ENCODE measurements at places on chromosomes 16 and 17. TPM values are rescaled to one million over a fixed set of nuclear protein-coding genes. Genes with fewer than 3 reads are reported as not detected.

RGS9 gene
- 1.9 TPM for total RNA-seq

MAF gene
- total RNA-seq: 17.4 TPM

NOXO1 gene
- total RNA-seq: not detected

KRTAP2-3 gene
- not detected for total RNA-seq

EMP2 gene
- not detected for total RNA-seq

TPPP3 gene
- not detected for total RNA-seq

GRCh38 chr16:31734265-31734664 lies 139.3 kb upstream of the ZNF267 start:
- H3K4me1 ChIP-seq: peaks cover 7% of the 10 kb centered on the region
- no peaks in the 10 kb centered on the region for H3K27me3 ChIP-seq
- peaks cover 86% of the 10 kb centered on the region for H3K36me3 ChIP-seq
- H3K4me3 ChIP-seq: no peak overlapping the region
- DNase-seq: no peak

DNA sequence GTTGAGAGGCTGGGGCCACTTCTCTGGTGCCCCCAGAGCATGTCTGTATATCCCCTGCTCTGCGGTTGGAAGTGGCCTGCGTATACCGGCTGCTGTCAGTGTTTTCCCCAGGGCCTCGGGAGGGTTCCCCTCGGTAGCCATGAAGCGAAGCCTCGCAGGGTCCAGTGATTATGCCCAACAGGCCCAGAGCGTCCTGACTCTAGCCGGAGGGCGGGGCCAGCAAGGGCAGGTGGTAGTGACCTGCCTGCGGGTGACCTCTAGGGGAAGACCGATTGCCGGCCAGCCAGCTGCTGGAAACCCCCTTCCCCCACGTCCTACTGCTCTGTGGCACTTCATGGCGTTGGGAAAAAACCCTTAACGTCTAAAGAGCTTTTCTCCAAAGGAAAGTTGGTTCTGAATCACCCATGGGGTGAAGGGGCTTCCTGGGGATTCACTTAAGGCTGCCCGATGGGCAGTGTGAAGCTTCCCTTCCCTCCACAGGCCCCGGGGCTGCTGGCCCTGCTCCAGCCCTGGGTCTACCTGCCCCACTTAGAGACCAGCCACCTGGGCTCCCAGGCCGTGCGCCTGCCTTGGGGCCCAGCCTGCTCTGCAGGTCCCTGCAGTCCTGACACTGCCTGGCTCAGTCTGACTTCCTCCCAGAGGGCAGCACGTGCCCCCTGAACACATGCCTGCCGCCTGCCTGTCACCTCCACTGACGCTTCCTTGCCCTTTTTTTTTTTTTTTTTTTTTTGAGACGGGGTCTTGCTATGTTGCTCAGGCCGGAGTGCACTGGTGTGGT lies 72.8 kb downstream of the SOCS1 start:
- H3K27me3 ChIP-seq: no peaks in the 10 kb centered on the region
- H3K36me3 ChIP-seq: peaks cover 18% of the 10 kb centered on the region
- H3K27ac ChIP-seq: peak overlapping the region; percentile 84

DNA sequence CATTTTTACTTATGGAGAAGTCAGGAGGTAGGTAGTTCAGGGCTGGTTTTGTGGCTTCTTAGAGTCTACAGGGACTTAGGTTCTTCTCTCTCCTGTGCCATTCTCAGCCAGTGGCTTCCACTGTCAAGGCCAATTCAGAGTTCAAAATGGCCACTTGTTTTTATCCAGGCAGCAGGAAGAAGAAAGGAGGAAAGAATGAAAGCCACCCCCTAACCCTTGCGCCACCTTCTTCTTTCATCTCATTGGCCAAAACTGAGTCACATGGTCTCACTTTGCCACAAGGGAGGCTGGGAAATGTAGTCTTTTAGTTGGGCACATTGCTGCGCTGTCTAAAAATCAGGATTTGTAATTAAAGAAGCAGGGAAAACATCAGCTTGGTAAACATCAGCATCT lies 60.8 kb upstream of the MED9 start:
- H3K36me3 ChIP-seq: no peaks in the 10 kb centered on the region
- H3K27me3 ChIP-seq: peaks cover 1% of the 10 kb centered on the region
- DNase-seq: peak; percentile 51
- peak overlapping the region; percentile 78 for H3K27ac ChIP-seq

GRCh38 chr17:73430848-73431247 lies 119.0 kb upstream of the CDC42EP4 start:
- no peak overlapping the region for H3K27ac ChIP-seq
- peak; percentile 49 for DNase-seq
- no peak overlapping the region for H3K4me3 ChIP-seq
- no peaks in the 10 kb centered on the region for H3K36me3 ChIP-seq
- H3K4me1 ChIP-seq: peaks cover 9% of the 10 kb centered on the region

DNA sequence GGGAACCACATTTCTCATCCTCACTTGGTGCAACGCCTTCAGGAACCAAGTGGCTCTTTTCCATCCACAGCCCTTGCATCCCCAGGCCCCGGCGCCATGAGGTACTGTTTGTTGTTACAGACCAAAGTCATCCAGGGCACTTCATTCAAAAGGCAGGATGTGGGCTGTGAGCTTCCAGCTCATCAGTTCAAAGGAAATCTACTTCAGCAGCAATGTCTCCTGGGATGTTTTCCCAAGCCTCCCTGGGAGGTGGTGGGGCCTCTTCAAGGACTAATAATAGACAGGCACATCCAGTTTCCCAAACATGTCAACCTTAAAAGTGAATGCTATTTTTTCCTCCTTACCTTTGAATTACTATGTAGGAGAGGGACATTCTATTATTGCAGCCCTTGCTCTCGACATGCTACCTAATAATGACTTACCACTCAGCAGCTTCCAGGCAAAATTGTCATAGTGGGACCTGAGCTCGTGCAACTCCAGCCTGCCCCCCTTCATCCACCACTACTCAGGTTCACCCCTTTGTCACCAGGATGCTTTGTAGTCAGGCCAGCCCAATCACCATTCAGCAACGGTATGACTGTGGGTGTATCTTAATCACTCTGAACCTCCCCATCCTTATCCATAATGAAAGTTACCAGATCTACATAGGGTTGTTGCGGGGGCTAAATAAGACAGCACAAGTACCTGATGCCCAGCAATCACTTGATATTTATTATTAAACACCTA lies 1.7 kb upstream of the PRKCB start:
- H3K4me1 ChIP-seq: peaks cover 34% of the 10 kb centered on the region
- no peak overlapping the region for H3K4me3 ChIP-seq
- peak; percentile 45 for DNase-seq
- H3K36me3 ChIP-seq: peaks cover 22% of the 10 kb centered on the region
- no peak overlapping the region for H3K27ac ChIP-seq

- peak overlapping the region; percentile 82 for H3K27ac ChIP-seq
- no peak for DNase-seq
- H3K4me1 ChIP-seq: peaks cover 86% of the 10 kb centered on the region
- no peak overlapping the region for H3K4me3 ChIP-seq
- peaks cover 64% of the 10 kb centered on the region for H3K36me3 ChIP-seq
- no peaks in the 10 kb centered on the region for H3K27me3 ChIP-seq
Measured at GRCh38 chr17:38894276-38894675, 24.4 kb downstream of the LASP1 start.

- H3K4me3 ChIP-seq: no peak overlapping the region
- DNase-seq: no peak
- H3K4me1 ChIP-seq: no peaks in the 10 kb centered on the region
- no peaks in the 10 kb centered on the region for H3K36me3 ChIP-seq
Measured at GRCh38 chr17:8821446-8822105, 22.4 kb upstream of the MFSD6L start.

DNA sequence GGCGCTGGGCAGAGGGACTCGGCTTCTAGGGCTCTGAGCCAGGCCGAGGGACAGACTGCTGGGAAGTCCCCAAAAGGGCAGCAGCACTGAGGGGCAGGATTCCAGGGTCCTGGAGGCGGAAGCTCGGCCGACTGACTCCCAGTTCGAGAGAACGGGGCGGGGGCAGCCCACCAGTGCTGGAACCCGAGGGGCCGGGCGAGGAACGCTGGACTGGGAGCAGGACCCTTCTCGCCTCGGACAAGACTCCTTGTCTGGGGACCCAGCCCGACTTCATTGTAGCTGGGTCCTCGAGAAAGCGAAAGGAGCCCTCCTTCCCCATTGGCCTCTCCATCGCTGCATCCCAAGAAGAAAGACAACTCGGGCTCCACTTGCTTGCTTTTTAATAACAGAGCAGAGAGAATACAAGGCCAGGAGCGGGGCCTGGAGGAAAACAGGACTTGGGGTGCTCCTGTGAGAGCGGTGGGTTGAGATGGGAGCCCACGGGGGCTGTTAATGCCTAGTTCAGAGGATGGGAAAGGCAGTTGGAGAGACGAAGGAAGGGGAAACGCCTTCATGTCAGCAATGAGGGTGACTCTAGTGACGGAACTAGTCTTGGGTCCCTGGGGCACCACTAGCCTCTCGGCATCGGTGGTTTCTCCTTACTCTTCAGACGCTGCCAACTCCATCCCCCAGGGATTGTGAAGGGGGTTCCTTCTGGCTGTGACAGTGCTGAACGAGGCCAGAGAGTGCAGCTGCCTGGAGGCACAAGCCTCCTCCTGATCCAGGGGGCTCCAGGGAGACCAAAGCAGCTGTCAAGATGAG lies 492 bp upstream of the CAMTA2 start:
- H3K27me3 ChIP-seq: no peaks in the 10 kb centered on the region
- DNase-seq: peak; percentile 21
- peak overlapping the region; percentile 85 for H3K4me3 ChIP-seq
- peaks cover 30% of the 10 kb centered on the region for H3K4me1 ChIP-seq

DNA sequence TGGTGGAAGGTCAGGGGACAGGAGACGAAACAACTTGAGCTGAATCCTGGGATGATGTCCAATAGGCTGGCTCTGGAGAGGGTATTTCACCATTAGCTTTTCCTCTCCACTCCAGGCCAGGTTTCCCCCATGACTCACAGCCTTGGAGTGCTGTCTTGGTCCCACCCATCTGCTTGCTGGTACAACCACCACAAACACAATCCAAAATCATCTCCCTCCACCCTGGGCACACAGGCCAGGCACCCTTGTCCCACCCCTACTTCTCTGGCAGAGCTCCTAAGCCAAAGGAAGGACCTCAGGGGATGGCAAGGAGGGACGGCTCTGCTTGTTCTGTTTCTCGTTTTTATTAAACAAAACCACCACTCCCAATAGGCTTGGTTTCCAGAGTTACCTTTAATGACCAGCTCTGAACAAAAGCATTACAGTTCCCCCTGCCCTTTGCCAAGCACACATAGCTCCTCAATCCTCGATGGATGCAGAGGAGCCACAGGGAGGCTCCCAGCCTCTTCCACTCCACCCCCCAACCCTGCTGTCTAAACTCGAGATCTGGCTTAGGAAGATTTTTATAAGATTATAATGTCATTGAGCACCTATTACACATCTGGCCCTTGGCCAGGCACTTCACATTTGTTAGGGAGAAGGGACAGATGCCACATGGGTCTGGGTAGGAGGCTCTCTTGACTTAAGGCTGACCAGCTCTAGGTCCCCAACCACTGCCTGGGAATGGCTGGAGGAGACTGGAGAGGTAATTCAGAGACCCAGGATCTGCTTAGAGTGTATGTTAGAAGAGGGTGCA lies 13.3 kb downstream of the CAVIN1 start:
- no peak overlapping the region for H3K27ac ChIP-seq
- no peaks in the 10 kb centered on the region for H3K27me3 ChIP-seq

DNA sequence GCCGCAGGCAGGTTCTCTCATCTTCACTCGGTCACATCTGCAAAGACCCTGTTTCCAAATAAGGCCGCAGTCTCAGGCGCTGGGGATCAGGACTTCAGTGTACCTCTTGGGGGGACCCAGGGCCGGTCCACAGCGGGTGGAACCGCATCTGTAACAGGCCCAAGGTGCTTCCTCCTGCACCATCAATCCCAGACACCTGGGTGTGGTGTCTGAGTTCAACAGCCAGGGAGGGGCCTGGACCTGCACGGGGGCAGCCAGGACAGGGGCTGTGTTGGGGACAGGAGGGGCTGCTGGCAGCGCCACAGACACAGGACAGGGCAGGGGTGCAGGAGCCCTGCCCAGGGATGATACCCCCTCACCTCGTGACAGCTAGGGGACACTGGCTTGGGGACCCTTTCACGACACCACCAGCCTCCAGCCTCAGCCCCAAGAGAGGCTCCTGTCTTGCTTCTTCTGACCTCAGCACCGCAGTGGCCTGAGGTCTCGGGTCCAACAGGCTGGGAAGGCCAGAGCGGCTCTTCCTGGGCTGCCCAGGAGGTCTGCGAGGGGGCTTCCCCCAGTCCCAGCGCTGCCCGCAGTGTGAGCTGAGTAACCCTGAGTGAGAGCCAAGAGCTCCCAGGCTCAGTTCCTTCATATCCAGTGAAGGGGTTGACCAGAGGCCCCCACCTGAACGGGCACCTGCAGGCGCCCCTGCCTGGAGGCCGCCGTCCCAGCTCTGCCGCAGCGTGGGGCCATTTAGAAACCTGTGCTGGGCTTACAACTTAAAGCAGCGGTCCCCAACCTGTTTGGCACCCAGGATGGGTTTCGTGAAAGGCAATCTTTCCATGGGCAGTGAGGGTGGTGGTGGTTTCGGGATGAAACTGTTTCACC lies 30.7 kb upstream of the BAHCC1 start:
- no peaks in the 10 kb centered on the region for H3K36me3 ChIP-seq
- no peak for DNase-seq
- H3K27ac ChIP-seq: no peak overlapping the region
- H3K27me3 ChIP-seq: peaks cover 42% of the 10 kb centered on the region
- H3K4me1 ChIP-seq: peaks cover 19% of the 10 kb centered on the region

DNA sequence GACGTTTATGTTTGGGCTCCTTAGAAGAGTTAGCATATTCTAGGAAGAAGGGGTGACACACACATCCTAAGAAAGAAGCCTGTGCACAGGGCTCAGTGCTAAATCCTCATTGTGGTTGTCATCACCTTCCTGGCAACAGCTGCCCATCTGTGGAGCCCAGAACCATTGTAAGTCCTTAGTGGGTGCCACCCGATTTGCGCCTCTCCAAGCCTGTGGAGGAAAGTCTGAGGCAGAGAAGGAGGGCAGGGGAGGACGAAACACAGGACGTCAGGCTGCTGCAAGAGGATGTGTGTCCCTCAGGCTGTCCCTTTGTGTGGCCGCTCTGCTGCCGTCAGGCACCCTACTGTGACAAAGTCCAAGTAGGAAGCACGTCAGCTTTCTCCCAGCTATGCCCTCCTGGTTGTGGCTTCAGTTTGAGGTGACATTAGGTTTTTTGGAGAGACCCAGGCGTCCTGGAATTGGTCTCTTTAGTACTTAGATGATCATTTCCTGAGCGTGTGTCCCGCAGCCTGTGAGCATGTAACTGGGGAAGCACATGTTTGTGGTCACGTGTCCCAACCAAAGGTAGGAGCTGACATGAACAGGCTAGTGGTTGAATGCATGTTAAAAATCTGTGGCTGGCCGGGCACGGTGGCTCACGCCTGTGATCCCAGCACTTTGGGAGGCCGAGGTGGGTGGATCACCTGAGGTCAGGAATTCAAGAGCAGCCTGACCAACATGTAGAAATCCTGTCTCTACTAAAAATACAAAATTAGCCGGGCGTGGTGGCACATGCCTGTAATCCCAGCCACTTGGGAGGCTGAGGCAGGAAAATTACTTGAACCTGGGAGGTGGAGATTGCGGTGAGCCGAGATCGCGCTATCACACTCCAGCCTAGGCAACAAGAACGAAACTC lies 10.7 kb downstream of the CLUAP1 start:
- H3K4me1 ChIP-seq: peaks cover 43% of the 10 kb centered on the region
- peaks cover 42% of the 10 kb centered on the region for H3K36me3 ChIP-seq
- DNase-seq: no peak
- H3K27ac ChIP-seq: peak overlapping the region; percentile 86
- no peak overlapping the region for H3K4me3 ChIP-seq

GRCh38 chr17:53134548-53134947 lies 688.2 kb upstream of the KIF2B start:
- no peak for DNase-seq
- H3K36me3 ChIP-seq: no peaks in the 10 kb centered on the region
- no peak overlapping the region for H3K4me3 ChIP-seq
- no peak overlapping the region for H3K27ac ChIP-seq
